Muscle of back (tissue), 13 donors: ENCODE measurements at places on chromosomes 11 and 22.
A peak's percentile ranks its signal among the peaks of the same experiment; 100 is the strongest.

- DNase-seq, result peak; percentile 88
Measured at GRCh38 chr11:70568035-70568813, 169.9 kb downstream of the CTTN start.

DNA sequence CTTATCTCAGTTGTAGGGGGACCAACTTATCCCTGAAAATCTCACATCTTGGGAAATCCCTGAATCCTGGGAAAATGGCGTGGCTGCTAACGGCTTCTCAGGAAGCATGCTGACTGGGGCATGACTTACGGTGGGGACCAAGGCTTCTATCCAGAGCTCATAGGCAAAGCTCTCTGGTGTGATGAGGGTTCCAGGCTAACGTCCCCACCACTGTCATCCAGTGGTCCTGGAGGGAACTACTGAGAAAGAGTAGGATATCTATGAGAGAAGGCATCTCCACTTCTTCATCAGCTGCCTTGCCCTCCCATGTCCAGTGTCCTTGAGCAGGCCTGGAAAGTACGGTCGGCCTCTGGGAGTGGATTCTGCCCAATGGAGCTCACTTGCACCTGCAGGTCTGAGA lies 210.4 kb upstream of the B3GAT1 start:
- no peak for DNase-seq

DNA sequence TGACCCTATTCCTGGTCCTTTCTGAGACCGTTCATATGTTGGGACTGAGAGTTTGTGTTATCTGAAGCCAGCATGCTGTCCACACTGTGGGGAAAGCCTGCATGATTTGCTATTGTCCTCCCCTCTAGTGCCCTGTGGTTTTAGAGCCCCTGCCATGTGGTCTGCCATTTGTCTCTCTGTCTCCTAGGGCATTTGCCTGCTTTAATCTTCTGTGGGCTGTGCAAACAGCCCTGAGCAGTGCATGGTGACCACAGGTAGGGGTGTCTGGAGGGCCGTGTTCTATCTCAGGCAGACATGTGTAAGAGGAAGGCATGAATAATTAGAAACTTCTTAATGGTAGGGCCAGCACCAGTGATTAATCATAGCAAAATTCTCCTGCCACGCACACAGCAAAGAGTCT lies 23.0 kb downstream of the AMPD3 start:
- DNase-seq, result no peak

GRCh38 chr11:117796456-117796871 lies 552 bp downstream of the DSCAML1 start:
- DNase-seq, result no peak

GRCh38 chr11:117022526-117022925 lies 75.7 kb downstream of the SIK3 start:
- DNase-seq, result no peak

- DNase-seq, result no peak
Measured at GRCh38 chr22:46429325-46429853, 93.9 kb downstream of the TRMU start.

DNA sequence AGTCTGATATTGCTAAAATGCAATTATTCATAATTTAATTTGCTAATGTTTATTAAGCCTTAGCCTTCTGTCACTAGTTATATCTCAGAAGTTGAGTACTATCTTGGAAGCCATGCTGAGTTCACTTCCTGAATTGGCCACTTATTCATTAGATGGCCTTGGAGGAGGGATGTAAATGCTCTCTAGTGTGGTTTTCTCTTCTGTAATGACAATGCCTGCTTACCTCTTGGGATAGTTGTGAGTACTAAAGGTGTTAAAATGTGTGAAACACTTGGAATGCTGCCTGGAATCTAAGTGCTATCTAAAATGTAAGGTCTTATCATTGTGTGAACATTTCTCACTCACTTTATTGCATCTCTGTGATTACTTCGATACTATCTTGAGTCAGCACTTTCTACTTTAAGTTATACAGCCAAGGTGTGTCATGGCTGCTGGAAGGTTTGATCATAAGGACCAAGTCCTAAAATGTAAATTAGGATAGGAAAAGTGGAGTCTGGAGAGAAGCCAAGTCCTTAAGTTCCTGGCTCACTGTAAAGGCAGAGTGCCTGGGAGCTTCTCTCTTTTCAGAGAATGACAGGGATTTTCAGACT lies 12.4 kb downstream of the GLYATL2 start:
- DNase-seq, result no peak

DNA sequence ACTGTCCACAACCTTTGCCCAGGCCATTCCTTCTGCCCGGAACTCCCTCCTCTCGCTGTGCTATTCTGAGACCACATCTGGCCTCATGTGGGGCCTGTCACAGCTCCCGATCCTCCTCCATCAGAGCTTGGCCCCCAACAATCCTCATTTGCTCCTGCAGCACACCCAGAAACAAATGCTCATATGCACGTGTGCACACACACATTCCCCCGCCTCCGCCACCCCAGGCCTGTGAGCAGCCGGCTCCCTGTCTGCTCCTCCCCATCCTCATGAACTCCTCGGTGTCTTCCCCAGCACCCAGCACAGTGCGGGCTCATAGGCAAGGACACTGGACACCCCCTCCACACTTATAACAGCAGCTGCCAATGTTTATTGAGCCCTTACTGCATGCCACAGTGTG lies 29.7 kb upstream of the PICK1 start:
- no peak for DNase-seq

DNA sequence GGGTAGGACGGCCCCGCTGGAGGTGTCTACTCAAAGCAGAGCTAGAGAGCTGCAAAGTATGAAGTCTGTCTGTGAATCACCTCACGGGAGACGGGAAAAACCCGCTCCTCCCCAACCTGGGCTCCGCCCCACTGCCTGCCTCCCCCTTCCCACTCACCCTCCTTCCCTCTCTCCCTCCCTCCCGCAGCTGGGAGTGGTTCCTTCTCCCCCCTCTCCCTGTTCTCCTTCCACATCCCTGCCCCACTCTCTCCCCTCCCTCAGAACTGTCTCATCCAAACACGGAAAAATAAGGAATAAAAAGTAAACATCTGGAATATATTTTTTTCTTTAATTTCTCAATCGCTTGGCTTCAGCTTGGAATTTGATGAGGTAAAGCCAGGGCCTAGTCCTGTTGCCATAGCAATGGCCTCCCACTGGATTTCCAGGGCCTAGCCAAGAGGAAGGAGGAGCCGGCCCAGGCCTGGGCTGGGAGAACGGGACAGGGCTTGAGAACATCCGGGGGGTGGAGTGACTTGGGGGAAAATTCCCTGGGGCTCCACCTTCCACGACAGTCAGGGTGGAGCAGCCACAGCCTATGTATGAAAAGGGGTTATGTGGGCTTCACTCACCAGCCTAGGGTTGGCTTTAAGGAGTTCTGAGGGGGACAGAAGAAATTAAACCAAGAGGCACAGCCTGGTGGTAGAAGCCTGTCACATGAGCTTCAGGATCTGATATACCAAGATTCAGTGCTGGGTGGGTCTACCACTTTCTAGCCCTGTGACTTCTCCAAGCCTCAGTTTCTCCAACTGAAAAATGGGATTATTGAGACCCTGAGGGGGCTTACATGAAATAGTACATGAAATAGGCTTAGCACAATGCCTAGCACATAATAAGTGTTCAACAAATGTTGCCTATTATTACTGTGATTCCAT lies 2.2 kb downstream of the TNKS1BP1 start:
- DNase-seq, result peak; percentile 97

- no peak for DNase-seq
Measured at GRCh38 chr11:63599211-63600122, 14.8 kb downstream of the PLAAT3 start.
